ENCODE measurements at places on chromosomes 3 and 15. TPM values are rescaled to one million over a fixed set of nuclear protein-coding genes. Genes with fewer than 3 reads are reported as not detected.

- DNase-seq = no peak
These were observed 2.1 kb upstream of the RHO start for GRCh38 chr3:129526121-129526900.

DNA sequence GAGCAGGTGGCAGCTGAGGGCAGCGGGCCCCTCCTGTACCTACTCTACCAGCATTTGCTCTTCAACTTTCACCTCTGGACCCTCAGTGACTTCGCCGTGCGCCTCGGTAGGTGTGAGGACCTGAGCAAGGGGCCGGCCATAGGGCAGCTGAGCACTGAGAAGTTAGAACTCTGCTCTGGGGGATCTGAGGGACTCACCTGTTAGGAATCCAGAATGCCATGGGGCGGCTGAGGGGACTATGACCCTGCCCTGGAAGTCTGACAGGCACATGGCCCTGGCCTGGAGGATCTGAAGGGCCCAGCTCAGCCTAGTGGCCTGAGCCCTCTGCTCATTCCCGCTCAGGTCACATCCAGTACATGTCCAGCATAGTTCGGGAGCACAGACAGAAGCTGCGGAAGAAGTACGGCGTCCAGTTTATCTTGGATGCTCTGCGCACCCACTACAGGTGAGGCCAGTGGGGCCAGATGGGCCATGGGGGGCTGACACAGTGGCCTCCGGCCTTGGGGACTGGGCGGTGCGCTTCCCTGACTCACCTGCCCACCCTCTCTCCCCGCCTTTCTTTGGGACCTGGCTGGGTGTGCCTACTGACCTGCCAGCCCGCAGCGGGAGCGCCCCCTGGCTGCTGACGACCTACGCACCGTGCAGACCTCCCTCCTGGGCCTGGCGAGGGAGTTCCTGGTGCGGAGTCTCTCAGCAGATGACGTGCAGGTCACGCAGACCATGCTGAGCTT, 18.8 kb downstream of the NBEAL2 start:
- peak; percentile 79 for DNase-seq

GRCh38 chr3:20325563-20325962, 139.6 kb upstream of the SGO1 start:
- DNase-seq = no peak

- DNase-seq = no peak
These were observed 1.7 kb upstream of the C3orf33 start for GRCh38 chr3:155807823-155808222.

Gene ARIH1
- 139 TPM for total RNA-seq

GRCh38 chr3:159787178-159787574, 201.5 kb upstream of the IL12A start:
- DNase-seq = no peak

DNA sequence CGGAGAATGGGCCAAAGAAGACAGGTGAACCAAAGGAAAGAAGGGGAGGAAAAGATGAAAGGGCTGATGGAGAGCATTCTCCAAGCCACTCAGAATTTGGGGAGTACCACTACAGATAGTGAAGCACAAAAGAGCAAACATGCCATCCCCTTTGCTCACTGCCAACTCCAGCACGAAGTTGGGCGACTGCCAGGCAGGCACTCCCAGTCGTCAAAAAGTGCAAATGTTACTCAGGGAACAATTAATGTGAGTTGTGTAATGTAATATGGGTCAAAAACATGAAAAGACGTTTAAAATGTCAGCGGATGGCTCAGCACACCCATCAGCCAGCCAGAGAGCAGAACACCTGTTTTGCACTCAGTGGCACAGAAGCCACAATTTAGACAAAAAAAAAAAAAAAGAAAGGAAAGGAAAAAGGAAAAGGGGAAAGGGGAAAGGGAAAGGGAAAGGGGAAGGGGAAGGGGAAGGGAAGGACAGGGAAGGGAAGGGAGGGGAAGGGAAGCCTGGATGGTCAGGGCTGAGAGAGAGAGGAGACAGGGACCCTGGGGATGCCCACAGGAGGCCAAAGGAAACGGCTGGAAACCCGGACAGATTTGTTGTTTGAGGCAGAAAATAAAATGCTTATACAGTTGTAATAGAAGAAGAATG, 82.7 kb downstream of the COL8A1 start:
- DNase-seq = peak; percentile 8

GRCh38 chr3:95226437-95226836, 1163.6 kb downstream of the NSUN3 start:
- DNase-seq = no peak

GRCh38 chr3:71962561-71963240, 177.8 kb upstream of the PROK2 start:
- DNase-seq = no peak
